ENCODE measurements at places on chromosomes 12 and 14.

- no peak for DNase-seq
Observed at GRCh38 chr12:54211920-54212319, 23.1 kb upstream of the SMUG1 start.

DNA sequence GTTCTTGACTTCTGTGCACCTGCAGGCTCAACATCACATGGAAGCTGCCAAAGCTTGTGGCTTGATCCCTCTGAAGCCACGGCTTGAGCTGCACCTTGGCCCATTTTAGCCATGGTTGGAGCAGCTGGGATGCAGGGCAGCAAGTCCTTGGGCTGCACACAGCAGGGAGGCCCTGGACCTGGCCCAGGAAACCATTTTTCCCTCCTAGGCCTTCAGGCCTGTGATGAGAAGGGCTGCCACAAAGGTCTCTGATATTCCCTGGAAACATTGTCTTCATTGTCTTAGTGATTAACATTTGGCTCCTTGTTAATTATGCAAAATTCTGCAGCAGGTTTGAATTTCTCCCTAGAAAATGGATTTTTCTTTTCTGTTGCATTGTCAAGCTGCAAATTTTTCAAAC, 394.1 kb upstream of the FAR2 start:
- DNase-seq = no peak

- DNase-seq = no peak
Observed at GRCh38 chr12:39354955-39355354, 88.0 kb downstream of the KIF21A start.

DNA sequence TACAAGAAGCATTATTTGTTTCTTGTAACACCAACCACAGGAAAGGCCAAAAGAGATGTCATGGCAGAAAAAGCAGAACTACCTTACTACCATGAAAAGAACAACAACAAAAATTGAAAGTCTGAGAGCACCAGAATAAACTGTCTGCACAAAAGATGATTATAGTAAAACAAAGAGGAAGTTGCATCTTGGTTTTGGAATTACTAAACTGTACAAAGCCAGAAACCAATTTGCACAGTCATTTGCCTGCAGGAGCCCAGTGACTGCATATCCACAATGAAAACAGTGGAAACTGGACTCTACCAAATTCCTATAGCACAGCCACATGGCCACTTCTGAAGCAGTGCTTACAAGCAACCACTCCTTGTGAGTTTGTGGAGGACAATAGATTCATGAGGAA, 276.2 kb downstream of the SSPN start:
- no peak for DNase-seq
